Fibroblast of skin of right biceps (primary cell): ENCODE measurements at places on chromosomes 7 and 10.
A peak's percentile ranks its signal among the peaks of the same experiment; 100 is the strongest.

DNA sequence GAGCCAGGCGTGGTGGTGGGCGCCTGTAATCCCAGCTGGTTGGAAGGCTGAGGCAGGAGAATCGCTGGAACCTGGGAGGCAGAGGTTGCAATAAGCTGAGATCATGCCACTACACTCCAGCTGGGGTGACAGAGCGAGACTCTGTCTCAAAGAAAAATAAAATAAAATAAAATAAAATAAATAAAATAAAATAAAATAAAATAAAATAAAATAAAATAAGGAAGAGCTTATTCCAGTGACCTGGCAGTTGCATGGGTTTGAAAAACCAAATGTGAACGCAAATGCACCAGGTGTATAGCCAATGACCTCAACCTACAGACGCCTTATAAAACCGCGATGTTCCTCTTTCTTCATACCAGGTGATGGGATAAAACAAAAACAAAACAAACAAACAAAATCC lies 995.7 kb downstream of the TYW1 start:
- DNase-seq = no peak

DNA sequence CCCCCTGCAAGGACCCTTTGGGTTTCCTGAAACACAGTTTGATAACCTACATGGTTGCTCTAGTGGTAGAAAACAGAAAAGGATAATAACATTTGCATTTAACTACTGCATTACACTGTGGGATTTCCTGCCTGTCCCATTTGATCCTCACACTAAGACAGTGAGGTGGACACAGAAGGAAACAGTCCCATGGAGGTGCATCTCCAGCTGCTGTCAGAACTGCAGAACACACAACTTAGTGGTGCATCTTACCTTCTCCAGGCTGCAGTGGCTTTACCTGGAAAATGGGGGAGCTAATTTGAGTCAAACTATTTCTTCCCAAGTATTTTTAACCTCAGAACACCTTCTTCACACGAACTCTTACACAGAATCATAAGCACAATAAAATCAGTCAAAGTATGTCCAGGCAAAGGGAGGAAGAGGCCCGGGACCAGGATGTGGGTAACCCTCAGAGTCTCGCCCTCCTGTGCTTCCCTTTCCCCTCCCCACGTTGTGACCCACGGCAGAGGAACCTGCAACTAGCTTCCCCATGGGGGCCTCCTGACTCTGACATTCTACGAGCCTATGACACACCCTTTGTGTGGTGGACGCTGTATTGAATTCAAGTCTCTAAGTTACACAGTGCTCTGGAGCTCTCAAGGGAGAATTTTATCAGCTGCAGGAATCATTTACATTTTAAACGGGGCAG lies 33.7 kb downstream of the SCRN1 start:
- DNase-seq = no peak

GRCh38 chr7:87435546-87435945 lies 39.9 kb downstream of the ABCB4 start:
- DNase-seq = peak; percentile 34

GRCh38 chr7:28785041-28785995 lies 172.8 kb downstream of the TRIL start:
- DNase-seq = peak; percentile 41

DNA sequence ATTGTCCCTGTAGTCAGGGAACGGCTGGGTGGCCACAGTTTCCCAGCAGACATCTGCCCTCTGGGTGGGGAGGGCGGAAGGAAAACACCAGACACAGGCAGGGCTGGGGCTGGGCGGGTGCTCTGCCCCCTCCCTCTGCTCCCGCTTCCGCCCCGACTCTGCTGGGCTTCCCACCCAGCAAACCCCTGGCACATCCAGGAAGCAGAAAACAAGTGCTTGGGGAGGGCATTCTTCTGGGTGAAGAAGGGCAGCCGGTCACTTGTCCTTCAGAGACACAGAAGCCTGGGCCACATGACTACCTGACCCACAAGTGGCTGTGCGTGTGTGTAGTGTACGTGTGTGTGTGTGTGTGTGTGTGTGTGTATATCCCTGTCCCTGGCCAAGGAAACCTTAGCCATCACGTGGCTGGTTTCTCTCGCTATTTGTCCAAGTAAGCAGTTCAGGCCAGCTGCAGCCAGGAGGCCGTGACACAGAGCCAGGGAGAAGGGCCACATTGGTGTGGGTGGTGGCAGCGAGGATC lies 77.9 kb downstream of the ZMIZ1 start:
- no peak for DNase-seq

DNA sequence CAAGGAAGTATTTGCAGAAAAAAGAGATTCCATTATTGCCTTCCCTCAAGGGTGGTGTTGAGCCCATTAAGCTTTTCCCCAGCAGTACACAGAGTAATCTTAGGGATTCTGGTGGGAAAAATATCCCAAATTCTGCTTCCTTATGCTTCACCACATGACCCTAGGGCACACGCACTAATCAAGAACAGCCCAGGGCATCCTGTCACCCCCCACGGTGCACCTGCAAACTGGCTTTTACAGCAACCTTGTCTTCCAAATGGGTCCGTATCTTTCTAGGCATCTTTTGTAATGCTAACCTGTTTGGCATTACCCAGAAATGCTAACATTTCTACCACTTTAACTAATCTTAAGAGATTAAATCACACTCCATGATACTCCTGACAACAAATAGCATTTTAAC lies 926 bp upstream of the C7orf33 start:
- no peak for DNase-seq

- DNase-seq = no peak
Observed at GRCh38 chr10:77036993-77037734, 600.4 kb downstream of the KCNMA1 start.

GRCh38 chr10:126736727-126737126 lies 66.2 kb upstream of the C10orf90 start:
- DNase-seq = peak; percentile 5

DNA sequence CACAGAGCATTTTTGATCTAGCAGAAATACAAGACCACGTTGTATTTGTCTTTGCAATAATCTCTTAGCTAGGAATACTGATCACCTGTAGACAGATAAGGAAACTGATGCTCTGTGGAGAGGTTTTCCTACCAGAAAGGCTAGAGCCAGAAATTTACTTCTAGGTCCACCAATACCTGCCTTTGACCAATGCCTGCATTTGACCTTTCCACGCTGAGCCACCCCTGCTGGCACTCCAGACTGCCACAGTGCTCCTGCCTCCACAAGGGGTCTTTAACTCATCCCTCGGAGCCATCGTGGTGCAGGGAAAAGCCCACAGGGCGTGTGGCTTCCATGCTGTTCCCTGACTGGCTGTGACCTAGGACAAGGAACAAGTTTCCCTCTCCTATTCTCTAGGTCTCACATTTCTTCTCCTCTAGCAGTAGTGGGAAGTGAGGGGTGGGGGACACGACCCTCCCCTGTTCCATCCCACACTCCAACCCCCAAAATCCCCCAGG lies 1.5 kb upstream of the ELN start:
- DNase-seq = no peak

DNA sequence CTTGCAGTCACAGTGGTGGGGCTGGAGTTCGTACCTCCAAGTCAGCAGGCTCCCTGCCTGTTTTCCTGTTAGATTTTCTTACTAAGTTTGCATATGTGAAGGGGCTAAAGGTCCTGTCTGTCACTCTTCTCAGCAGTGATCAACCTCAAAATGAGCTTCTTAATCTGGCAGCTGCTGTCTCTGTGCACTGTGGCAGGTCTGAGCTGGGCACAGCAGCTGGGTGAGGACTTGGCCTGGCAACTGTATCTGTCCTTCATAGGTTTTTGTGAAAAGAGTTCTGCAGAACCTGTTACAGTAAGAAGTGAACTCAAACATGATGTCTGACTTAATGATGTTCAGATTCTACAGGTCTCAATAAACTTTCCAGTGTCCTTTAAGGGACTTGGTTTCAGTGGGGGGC lies 31.3 kb upstream of the GJD4 start:
- no peak for DNase-seq

- DNase-seq = peak; percentile 91
Observed at GRCh38 chr7:40986351-40986873, 716.5 kb downstream of the INHBA start.

DNA sequence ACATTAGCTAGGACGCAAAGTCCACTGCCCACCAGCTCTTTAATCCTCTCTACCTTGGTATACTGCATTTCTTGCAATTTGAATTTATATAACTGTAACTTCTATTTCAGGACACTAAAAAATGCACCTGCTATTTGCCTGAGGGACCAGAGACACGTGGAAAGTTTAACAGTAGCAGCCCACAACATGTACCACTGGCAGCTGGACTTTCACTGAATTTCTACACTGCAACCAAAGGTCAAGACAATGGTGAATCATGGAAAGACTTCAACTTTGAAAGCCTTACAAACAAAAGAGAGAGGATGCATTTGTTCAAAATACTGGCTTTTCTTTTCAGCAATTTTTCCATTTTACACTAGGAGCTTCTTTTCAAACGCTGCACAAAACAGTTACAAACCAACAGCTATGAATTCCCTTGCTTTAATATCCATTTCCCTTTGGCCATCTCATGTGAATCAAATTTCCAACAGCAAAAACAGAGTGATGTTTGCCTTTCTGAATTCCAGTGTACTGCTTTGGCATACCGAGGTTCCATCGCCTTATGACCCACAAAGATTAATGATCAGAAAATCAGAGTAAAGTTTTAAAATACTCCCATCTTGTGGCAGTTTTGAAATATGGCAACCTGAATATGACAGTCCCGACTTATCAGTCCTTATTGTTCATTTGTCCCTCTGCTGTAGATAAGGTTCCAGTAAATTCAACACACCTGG lies 29.9 kb upstream of the HNRNPH3 start:
- peak; percentile 65 for DNase-seq

GRCh38 chr7:47179812-47180515 lies 401.9 kb downstream of the TNS3 start:
- DNase-seq = peak; percentile 74

- peak; percentile 91 for DNase-seq
Observed at GRCh38 chr10:58701405-58702135, 188.9 kb downstream of the BICC1 start.

DNA sequence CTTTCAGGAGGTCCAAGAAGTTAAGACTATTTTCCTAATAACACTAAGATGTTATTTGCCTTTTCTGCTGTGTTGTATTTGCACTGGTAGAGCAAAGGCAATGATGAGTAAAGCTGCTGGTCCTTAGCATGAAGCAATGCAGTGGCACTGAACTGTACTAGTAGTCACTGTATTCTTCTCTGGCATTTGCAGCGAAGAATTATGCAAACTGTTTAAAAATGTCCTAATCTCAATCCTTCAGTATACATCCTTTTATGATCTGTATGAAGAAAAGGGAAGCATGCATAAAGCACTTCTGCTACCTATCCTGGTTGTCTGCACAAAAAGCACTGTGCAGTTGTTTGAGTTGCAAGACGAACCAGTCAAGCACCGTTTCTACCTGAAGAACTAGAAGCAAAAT lies 20.4 kb downstream of the IGF2BP3 start:
- no peak for DNase-seq

DNA sequence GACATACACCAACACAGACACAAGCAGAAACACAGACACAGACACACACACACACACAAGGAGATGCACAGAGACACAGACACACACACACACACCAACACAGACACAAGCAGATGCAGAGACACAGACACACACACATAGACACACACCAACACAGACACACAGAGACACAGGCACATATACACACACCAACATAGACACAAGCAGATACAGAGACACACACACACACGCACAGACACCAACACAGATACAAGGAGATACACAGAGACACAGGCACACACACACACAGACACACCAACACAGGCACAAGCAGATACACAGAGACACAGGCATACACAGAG lies 347.2 kb upstream of the KLF6 start:
- no peak for DNase-seq

DNA sequence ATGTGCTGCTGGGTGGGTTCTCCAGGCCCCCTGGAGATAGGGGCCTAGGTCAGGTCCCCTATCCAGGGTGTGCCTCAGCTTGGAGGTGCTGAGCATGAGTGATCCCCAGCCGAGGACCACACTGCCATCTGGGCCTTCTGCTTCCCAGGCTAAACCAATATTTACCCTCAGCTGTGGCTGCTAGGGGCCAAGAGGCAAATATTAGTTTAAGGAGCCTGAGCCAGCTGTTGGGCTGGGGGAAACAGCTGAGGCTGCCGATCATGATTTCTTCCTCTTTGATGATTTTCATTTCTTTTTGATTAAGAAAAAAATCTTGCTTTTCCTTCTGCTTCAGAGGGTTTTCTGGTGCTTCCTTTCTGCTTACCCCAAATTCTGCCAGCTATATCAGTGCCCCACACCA lies 83.4 kb downstream of the NEURL1 start:
- no peak for DNase-seq

DNA sequence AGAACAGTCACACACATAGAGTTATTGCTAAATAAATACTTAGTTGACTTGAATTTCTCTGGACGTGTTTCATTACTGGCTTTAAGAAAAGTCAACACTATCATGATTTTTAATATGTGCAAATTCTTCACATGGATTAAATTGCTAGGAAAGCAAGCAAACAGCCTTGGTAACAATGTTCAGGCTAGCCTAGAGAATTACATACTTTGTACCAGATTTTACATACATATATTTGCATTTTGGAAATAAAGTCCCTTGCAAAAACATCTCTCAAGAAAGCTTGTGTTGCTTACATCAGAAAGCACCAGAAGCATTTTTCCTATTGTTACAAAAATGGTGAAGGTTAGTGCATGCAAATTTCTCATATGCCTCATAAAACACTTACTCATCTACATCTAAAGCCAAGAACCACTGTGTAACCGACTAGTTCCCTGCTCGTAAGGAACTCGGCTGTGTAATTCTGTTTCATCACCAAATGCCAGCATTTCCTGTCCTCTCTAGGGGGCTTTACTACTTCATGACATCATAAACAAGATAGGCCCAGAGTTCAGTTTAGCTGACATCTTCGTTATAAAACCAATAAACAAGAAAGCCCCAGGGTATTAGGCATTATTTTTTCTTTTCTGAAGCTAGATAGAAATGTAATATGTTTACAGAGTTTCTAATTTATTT lies 87.8 kb downstream of the CFAP58 start:
- peak; percentile 95 for DNase-seq

DNA sequence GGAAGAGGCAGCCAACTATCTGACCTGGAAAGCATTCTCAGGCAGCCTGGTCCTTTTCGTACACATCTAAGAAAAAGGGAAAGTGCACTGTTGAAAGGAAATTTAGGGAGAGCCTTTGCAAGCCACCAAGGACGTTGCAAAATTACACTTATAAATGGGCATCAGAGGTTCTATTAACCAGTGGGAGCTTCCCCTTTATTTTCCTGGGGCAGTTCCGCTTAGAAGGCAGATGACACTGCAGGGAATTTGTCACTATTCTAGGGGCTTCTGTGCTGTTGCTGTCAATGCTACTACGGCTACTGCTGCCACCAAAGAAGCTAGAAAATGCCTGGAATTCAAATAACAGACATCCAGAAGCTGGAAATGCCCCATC lies 79.6 kb upstream of the AUTS2 start:
- no peak for DNase-seq

- DNase-seq = peak; percentile 91
Observed at GRCh38 chr7:100515072-100515532, 23.9 kb upstream of the AGFG2 start.

GRCh38 chr10:9853405-9854355 lies 1164.0 kb upstream of the CELF2 start:
- no peak for DNase-seq

GRCh38 chr10:44293306-44293778 lies 91.6 kb downstream of the CXCL12 start:
- DNase-seq = no peak

GRCh38 chr10:131130025-131130424 lies 181.5 kb downstream of the TCERG1L start:
- DNase-seq = no peak

- peak; percentile 92 for DNase-seq
Observed at GRCh38 chr10:17989908-17990767, 38.4 kb downstream of the SLC39A12 start.

- DNase-seq = no peak
Observed at GRCh38 chr7:149763563-149764240, 9.7 kb downstream of the ZNF467 start.

- no peak for DNase-seq
Observed at GRCh38 chr7:142791502-142791901, 20.7 kb downstream of the PRSS2 start.
